ENCODE measurements at places on chromosomes 1 and 21. TPM values are rescaled to one million over a fixed set of nuclear protein-coding genes. Genes with fewer than 3 reads are reported as not detected.

GRCh38 chr21:34820051-34820450, 151.3 kb downstream of the CLIC6 start:
- no peak for DNase-seq

DNA sequence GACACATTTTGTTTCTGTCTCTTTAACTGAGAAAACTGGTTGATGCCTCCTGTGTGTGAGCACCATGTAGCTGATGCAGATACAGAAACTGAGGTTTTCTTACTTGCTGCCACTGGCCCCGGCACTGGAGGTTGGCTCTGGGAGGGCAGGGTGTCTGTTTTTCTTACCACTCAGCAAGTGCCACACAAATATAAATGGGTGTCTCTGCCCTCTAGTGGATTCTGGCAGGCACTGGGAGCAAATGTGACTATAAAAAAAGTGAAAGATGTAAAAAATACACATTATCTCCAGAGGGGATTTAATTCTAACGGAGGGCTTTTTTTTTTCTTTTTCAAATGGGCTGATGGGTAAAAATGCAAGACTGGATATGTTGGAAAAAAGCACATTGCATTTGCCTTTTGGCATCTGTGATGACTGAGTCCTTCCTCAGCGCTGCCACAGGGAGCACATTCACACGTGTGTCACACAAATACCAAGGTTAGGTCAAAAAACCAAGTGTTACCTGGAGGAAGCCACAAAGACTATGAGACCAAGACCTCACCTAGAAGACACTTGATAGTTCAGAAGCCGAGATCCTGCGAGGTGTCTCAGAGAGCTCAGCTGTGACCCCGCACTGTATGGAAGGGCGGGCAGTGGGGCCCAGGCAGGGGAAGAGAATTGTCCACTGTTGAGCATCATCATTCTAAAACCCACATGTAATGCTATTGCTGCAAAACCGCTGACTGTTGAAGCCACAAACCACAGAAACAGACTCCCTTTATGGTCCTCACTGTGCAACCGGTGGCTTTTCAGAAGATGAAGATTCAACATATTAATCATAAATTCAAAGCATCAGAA, 18.9 kb downstream of the PGBD2 start:
- DNase-seq, result no peak

SPATA1 gene
- 0.77 TPM for total RNA-seq

GRCh38 chr1:44481701-44482100, 76.6 kb downstream of the RNF220 start:
- DNase-seq, result no peak

DNA sequence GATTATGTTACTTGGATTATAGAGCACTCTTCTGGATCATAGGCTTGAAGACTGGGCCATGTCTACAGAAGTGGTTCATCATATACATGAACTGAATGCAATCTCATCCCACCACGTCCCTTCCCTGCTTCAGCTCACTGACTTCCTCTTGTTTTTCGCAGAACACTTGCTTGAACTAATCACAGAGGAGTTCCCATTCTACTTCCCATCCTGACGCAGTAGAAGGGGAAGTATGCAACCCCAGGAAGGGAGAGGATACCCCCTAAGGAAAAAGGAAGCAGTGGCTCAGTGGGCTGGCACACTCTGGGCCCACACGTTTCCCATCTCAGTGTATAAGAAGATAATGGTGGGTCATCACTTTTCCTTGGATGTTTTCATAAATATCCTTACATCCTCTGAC, 36.2 kb downstream of the CASQ2 start:
- no peak for DNase-seq

ARHGEF19 gene
- 4.7 TPM for total RNA-seq

KCNK1 gene
- total RNA-seq, result 60.9 TPM

GRCh38 chr1:67755619-67756018, 70.6 kb downstream of the GADD45A start:
- no peak for DNase-seq

SPRR5 gene
- not detected for total RNA-seq

GRCh38 chr1:117612517-117613248, 6.8 kb downstream of the TENT5C start:
- no peak for DNase-seq

RGS1 gene
- 1.8 TPM for total RNA-seq

DNA sequence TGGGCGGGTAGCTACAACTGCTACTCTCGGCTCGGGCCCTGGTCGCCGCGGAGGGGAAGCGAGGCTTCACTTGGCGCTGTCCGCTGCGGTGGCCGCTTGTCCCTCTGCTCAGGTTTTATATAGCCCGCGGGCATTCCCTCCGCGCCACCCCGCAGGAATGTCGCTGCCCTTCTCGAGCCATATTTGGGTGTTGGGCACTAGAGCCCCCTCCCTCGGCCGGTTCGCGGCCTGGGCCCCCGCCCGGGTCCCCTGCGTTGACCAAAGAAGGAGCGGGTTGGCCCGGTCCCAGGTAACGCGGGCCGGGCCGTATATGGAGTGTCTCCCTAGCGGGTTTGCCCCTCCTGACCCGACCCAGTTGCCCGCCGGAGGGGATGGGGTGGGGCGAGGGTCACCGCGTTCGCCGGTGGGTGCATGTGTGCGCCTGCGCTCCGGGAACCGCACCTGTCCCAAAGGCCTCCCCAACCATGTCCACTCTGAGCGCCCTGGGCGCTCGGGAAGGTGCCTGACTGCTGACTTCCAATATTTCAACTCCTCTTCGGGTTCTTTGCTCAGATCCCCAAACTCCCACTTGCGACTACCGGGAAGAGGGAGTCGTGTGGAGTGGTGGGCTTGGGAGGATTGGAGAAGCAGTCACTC, at the start of gene ACTA1:
Gene ACTA1, minus strand, starts transcription at position 90 of the 636 bp plus-strand sequence. CDS start 979 bp downstream, outside the sequence.
- DNase-seq, result no peak

DNA sequence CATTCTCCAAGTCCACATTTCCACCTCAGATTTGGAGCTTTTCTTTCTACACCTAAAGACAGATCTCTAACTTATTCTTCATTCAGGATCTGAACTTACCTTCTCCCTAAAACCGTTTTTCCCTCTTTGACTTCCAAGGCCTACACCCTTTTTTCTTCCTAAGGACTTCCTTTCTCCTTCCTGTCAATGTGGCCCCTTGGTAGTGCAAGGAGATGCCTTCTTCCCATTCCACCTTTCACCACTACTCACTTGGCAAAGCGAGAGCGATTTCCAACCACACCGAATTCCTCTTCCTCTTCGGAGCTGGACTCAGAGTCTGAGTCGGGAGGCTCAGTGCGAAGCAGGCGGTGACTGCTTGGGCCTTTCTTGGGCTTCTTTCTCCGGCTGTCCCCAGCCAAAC, 1.3 kb downstream of the EFCAB14 start:
- DNase-seq, result no peak

GRCh38 chr1:247111700-247112478, 7.7 kb upstream of the ZNF669 start:
- peak; percentile 78 for DNase-seq

DNA sequence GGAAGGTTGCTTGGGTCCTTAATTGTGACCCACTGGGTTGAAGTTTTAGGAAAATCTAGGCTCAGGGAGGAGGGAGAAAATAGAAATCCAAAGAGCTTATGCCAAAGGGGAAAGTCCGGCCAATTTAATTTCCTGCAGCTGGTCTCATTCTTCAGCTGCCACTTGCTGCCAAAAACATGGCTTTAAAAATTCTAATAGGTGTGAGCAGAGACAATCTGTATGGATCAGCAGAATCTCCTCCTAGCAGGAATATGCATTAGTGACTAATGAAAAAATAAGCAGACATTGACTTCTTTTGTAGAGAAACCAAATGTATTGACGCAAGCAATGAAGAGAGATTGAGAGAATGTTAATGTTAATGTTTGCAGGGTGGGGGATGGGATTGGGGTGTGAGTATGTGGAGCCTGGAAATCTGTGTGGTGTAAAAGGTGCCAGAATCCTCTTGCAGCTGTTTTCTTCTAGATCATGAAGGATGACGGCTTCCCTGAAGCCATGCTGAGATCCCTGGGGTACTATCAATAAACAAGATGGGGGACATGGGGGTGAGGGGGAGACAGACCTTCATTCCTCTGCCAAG, 35.3 kb downstream of the VWA5B1 start:
- no peak for DNase-seq

DNA sequence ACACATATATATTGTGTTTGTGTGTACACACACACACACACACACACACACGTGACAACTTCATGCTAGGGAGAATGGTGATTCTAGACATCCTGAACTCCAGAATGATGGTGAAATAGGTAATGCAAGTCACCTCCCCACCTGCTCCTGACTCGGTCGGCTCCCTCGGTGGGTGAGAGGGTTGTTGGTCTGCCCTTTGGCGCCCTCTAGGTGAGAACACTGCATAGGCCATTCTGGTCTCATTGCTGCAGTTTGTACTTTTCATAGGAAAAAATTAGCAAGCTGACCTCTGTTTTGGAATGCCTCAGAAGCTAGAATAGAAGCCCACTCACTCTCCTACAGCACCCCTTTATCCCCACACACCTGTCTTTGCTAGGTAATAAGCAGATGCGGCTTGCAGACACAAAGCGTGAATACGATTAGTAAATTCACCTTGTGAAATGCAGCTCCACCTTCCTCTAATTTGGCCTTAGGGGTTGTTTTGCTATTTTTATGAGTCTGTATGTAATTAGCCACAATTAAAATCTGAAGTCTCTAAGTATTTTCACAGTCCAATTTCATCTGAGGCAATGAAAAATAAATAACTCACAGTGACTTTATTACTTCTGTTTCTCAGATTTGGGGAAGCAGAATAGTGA, 130.0 kb upstream of the KCNJ15 start:
- peak; percentile 48 for DNase-seq

GRCh38 chr1:105686026-105686425, 1370.4 kb upstream of the PRMT6 start:
- DNase-seq, result no peak

GRCh38 chr1:39679821-39680220, 7.9 kb upstream of the NT5C1A start:
- DNase-seq, result no peak

GRCh38 chr1:222109836-222110235, 367.9 kb upstream of the DUSP10 start:
- no peak for DNase-seq

- DNase-seq, result no peak
Observed at GRCh38 chr1:110462964-110463363, 12.0 kb downstream of the PROK1 start.

DNA sequence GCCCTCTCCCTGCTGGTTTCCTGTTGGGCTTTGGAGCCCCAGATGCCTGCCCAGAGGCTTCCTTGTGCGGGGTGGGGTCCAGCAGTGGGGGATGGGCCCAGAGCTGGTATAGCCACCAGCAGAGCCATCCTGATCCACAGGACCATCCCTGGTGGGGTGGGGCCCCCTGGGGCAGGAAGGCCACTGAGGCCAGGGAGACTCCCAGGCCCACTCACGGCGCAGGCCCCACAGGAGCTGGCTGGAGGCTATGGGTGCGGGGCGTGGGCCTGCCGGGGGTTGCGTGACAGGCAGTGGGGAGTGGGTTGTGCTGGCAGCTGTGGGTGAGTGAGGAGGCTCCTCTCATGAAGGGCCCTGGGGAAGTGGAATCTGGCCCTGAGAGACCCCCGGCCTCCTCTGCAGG, 5.7 kb downstream of the LRRC3 start:
- no peak for DNase-seq

- DNase-seq, result peak; percentile 90
Observed at GRCh38 chr1:156053768-156054499, at the start of gene UBQLN4. Gene UBQLN4, minus strand, starts transcription at chr1:156053798. Its CDS starts 97 bp downstream, at chr1:156053701.

- DNase-seq, result no peak
Observed at GRCh38 chr1:43452789-43453441, 816 bp downstream of the HYI start.

DNA sequence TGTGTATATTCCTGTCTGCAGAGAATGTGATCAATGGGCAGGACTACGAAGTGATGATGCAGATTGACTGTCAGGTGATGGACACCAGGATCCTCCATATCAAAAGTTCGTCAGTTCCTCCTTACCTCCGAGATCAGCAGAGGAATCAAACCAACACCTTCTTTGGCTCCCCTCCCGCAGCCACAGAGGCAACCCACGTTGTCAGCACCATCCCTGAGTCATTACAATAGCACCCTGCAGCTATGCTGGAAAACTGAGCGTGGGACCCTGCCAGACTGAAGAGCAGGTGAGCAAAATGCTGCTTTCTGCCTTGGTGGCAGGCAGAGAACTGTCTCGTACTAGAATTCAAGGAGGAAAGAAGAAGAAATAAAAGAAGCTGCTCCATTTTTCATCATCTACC, 65.2 kb downstream of the OLFML2B start:
- no peak for DNase-seq

- DNase-seq, result no peak
Observed at GRCh38 chr1:165925498-165926079, 98.2 kb downstream of the UCK2 start.

DNA sequence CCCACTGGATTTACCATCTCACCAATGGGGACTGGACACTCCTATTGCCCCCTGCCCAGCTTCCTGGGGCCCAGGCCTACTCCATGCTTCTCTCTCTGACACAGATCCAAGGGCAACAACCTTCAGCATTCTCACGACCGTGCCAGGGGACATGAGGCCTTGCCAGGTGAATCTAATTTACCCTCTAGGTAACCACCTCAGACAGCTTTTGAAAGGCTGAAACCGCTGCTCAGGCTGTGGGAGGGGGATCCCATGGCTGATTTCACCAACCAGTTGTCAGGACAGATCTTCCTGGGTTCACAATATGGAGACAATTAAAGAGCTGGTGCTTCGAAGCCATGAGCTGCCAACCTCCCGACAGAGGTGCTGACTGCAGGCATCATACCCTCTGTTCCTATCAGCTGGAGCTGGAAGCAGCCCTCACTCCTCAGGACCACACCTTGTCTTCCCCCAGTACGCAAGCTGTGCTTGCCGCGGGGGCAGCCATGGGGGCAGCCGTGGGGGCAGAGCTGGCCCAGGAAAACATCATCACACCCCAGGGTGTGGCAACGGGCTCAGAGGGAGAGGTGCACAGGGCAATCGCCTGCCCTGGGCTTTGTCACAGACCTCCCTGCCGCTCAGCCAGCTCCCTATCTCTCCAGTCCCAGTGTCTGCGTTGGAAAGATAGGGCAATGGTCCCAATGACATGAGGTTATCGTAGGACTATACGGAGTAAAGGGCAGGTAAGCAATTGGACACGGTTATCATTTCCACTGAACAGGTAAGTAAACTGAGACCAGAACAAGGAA, 120.2 kb downstream of the DMRTB1 start:
- DNase-seq, result no peak

- no peak for DNase-seq
Observed at GRCh38 chr1:71583756-71584155, 502.9 kb upstream of the ZRANB2 start.

DNA sequence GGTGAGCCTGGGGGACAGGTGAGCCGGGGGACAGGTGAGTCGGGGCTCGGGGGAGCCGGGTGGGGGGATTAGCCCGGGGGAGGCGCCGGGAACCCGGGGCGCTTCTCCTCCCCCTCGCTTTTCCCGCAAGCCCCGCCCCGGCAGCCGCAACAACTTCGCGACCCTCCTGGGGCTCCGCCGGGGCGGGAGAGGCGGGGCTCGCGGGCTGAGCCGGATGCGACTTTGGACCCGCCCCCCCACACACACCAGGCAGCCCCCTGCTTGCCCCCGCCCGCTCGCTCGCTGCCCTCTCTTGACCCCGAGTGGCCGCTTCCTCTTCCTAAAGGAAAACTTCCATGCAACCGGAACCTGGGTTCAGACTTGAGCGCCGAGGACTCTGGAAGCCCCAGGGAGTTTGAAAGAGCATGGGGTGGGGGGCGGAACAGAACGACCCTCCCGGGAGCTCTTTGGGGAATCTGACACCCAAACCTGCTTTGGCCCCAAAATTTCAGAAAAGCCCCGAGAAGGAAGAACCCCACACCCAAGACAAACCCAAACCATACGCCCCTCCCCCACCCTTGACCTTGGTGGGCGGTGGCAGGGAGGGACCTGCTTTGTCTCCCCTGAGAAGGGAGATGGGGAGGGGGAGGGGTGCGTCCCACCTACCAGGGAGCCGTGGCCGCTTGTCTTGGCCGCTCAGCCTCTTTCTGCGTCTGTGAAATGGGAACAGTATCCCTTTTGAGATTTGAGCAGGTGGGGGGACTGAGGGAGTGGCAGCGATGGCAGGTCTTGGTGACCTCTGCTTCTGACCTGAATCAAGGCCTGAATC, 550 bp downstream of the ARHGEF16 start:
- DNase-seq, result peak; percentile 56

All from left cardiac atrium (tissue), 4 donors.